Frontal cortex (tissue), 4 donors: ENCODE measurements at places on chromosomes 4 and X.

GRCh38 chrX:46611658-46612362, 38.2 kb downstream of the CHST7 start:
- DNase-seq, result no peak

DNA sequence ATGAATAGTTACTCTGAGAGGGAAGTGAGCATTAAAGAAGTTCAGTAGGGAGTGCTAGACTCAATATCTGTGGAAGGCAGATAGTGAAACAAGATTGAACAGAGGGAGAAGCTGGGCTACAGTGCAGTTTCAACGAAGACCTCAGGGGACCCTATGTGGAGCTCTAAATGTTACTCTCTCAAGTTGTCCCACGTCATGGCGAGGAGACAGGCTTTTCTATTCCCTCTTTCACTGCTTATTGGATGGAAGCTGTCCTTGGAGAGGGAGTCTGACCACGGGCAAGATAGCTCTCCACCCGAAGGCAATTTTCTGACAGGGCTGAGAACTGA, 42.3 kb upstream of the CCSER1 start:
- no peak for DNase-seq

- no peak for DNase-seq
Measured at GRCh38 chr4:113790478-113790877, 28.9 kb upstream of the CAMK2D start.

DNA sequence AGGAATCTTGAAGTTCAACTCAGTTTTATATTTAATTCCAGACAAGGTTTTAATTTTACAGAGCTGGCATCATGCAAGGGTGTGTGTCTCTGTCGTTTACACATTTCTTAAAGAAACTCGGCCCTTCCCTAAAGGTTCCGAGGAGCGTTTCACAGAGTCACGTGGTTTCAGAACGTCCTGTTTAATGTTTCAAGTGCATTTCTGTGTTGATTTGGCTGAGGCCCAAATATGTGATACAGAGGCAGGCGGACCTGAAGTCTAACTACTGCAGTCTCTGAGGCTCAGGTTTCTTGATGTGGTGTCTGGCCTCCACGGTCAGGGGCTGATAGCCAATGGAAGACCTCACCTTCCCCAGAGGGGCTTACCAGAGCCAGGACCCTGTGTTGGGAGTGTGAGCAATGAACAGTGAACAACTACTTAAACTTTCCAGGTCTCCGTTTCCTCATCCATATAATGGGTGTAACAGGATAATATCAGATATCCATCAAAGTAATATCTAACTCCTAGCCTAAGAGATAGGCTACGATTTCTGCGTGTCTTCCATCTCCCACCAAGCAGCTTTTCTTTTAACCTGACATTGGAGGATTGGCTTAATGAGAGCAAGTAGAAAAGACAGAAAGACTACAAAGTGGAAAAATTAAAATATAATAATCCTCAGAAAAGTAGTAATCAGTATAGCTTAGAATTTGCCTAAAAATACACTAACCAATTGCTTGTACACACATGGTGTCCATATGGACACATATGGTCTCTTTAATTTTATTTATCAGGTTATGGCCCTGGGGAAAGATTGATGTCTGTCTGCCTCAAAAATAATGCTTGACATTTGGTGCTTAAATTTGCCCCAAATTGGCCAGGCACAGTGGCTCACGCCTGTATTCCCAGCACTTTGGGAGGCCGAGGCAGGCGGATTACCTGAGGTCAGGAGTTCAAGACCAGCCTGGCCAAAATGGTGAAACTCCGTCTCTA, 50.0 kb upstream of the TRIM2 start:
- DNase-seq, result no peak

DNA sequence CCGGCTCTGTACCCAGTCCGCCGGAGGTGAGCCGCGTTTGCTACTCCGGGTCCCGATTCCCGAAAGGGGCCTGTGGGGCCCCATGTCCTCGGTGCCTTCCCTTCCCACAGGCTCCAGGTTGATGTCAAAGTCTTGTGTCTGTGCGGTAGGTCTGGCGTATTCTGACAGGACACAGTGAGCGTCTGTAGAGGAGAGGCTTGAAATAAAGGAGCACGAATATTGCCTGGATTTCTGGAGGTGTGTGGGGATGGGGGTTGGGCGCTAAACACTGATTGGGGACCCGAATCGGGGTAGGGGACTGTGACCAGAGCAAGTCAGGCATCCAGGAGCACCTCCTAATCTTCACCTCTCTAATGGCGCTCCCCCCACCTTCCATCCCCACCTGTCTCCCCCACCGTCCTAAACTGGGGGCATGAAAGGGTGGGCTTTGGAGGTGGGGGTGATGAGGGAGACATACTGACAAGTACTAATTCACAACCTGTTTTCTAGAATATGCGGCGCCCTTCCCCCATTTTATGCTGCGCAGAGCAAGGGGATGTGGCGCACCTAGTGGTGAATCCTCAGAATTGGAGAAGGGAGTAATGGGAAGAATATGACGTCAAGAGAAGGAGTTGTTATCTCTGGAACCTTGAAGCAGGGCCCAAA, 855 bp downstream of the GPRASP2 start:
- peak; percentile 28 for DNase-seq

- DNase-seq, result no peak
Measured at GRCh38 chr4:47278631-47279030, 184.9 kb downstream of the COMMD8 start.

GRCh38 chr4:86099348-86099747, 260.5 kb downstream of the MAPK10 start:
- DNase-seq, result no peak

GRCh38 chrX:4909348-4909747, 1195.9 kb upstream of the PRKX start:
- DNase-seq, result no peak

GRCh38 chrX:17919896-17920446, 58.9 kb upstream of the RAI2 start:
- no peak for DNase-seq

GRCh38 chr4:186789651-186790050, 66.0 kb upstream of the FAT1 start:
- no peak for DNase-seq
